Thymus (tissue), 14 donors: ENCODE measurements at places on chromosomes 12 and 14. TPM values are rescaled to one million over a fixed set of nuclear protein-coding genes. Genes with fewer than 3 reads are reported as not detected.

PGF gene
- total RNA-seq, result 7.0 TPM

DNA sequence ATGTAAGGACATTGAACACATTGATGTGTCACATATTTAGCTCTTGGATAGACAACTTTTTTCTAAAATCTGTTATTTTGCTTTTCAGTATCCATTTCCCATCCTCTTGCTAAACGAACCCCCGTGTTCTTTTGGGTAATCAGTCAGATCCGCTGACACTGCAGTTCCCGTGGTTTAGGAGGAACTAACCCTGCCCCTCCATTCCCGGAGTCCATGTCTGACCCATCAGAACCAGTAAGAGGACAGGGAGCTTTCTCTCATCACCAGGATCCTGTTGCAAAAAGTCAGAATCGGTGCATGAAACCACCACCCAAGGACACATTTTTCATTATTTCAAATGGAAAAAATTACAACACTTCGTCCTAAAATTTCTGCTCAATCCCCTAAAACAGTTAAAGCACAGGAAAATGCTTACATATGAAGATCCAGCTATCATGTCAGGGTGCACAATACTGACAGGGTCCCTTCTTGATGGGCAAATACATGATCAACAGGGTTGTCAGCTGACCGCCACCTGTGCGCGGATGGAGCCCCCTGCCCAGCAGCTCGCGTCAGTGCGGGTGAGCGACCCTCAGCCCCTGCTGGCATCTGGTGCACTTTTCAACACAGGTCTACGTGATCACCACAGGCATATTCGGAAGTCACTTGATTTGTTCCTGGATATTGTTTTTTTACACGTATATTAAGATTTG, 276.8 kb downstream of the ADGRD1 start:
- no peak overlapping the region for H3K4me3 ChIP-seq
- no peak overlapping the region for H3K27ac ChIP-seq
- no peaks in the 10 kb centered on the region for H3K36me3 ChIP-seq
- DNase-seq, result no peak
- H3K27me3 ChIP-seq, result no peaks in the 10 kb centered on the region
- H3K4me1 ChIP-seq, result no peaks in the 10 kb centered on the region

- no peak overlapping the region for H3K4me3 ChIP-seq
- H3K27me3 ChIP-seq, result no peaks in the 10 kb centered on the region
- no peaks in the 10 kb centered on the region for H3K4me1 ChIP-seq
- no peaks in the 10 kb centered on the region for H3K36me3 ChIP-seq
- no peak for DNase-seq
These were observed 28.9 kb downstream of the PNN start for GRCh38 chr14:39203659-39204606.

- H3K4me1 ChIP-seq, result peaks cover 31% of the 10 kb centered on the region
- H3K36me3 ChIP-seq, result no peaks in the 10 kb centered on the region
- H3K4me3 ChIP-seq, result no peak overlapping the region
- no peak overlapping the region for H3K27ac ChIP-seq
- H3K27me3 ChIP-seq, result no peaks in the 10 kb centered on the region
- no peak for DNase-seq
These were observed 858.2 kb downstream of the VRK1 start for GRCh38 chr14:97655169-97655948.

DNA sequence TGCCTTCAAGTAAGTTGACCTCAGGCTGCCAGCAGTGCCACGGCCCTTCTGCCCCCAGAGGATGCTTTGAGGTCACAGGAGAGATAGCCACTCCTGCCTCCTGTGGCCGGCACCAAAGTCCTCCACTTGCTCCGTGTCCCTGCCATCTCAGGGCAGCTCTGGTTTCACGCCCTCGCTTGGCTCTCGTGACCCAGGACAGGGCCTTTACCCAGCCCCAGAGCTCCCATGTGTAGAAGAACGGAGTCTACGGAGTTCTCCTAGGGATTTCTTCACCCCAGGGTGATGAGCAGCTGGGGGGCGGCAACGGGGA, 178.1 kb downstream of the ADGRD1 start:
- H3K36me3 ChIP-seq, result no peaks in the 10 kb centered on the region
- no peak for DNase-seq
- no peaks in the 10 kb centered on the region for H3K4me1 ChIP-seq
- no peaks in the 10 kb centered on the region for H3K27me3 ChIP-seq
- H3K4me3 ChIP-seq, result no peak overlapping the region

DNA sequence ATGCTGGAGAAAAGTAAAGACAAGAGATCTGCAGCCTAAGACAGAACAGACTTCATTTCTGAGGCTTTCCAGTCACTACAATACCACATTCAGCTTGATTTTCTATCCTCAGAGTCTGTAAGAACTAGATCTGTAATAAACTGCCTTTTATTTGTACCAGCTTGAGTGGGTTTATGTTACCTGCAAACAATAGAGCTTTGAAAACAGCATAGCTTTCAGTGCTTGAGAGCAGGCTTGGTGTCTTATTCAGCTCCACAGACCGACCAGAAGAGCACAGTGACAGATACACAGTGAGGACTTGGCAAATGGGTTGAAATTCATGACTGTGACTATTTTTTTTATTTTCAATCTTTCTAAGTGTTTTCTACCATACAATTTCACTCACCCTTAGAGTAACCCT, 207.8 kb upstream of the OTX2 start:
- no peaks in the 10 kb centered on the region for H3K36me3 ChIP-seq
- H3K4me1 ChIP-seq, result no peaks in the 10 kb centered on the region
- DNase-seq, result no peak

BDKRB1 gene
- 0.05 TPM for total RNA-seq

GRCh38 chr12:116432314-116432750, 126.8 kb upstream of the MAP1LC3B2 start:
- no peak overlapping the region for H3K27ac ChIP-seq
- H3K4me1 ChIP-seq, result peaks cover 3% of the 10 kb centered on the region
- no peak overlapping the region for H3K4me3 ChIP-seq
- H3K27me3 ChIP-seq, result no peaks in the 10 kb centered on the region
- DNase-seq, result no peak

- no peak overlapping the region for H3K4me3 ChIP-seq
- H3K36me3 ChIP-seq, result no peaks in the 10 kb centered on the region
- no peak overlapping the region for H3K27ac ChIP-seq
- H3K4me1 ChIP-seq, result no peaks in the 10 kb centered on the region
- no peaks in the 10 kb centered on the region for H3K27me3 ChIP-seq
These were observed 846.4 kb downstream of the C12orf50 start for GRCh38 chr12:87182696-87183233.

DNA sequence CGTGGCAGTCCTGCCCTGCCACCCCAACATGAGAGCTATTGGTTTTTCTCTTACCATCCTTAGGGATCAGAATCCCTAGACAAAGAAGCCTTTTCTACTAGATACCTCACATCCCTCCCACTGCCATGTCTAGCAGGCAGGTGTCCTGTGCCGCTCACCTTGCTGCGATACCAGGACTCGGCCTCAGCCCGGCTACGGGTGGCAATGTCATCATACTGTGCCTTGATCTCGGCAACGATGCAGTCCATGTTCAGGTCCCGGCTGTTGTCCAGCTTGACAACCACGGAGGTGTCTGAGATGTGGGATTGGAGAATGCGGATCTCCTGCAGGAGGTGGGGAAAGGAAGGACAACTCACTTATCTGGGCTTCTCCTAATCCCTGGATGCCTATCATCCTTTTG, 4.5 kb downstream of the KRT83 start:
- H3K27ac ChIP-seq, result no peak overlapping the region
- H3K4me3 ChIP-seq, result no peak overlapping the region
- H3K4me1 ChIP-seq, result no peaks in the 10 kb centered on the region
- no peaks in the 10 kb centered on the region for H3K36me3 ChIP-seq

DNA sequence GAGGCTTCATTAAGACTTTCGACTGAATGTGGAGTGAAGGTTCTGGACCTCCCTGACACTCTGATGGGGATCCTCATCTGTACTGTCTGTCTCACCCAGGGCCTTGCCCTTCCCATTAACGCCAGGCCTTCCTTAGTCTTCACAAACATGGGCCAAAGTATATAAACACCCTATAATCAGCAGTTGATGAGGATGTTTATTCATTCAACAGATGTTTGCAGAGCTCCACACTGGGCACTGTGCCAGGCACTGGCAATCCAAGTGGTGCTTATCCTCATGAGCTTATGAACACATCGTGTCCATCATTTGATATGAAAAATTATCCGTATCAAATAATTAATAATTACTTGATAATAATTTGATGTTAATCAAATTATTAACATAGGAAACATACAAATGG, 454.4 kb downstream of the FUT8 start:
- H3K36me3 ChIP-seq, result no peaks in the 10 kb centered on the region
- no peak for DNase-seq
- no peaks in the 10 kb centered on the region for H3K27me3 ChIP-seq
- H3K27ac ChIP-seq, result no peak overlapping the region

TMEM132D gene
- total RNA-seq, result not detected

PRORP gene
- 42.1 TPM for total RNA-seq

LTBP2 gene
- 2.6 TPM for total RNA-seq

GNB3 gene
- total RNA-seq, result 0.14 TPM

- no peaks in the 10 kb centered on the region for H3K36me3 ChIP-seq
- H3K27me3 ChIP-seq, result no peaks in the 10 kb centered on the region
- no peak overlapping the region for H3K4me3 ChIP-seq
- DNase-seq, result no peak
- H3K27ac ChIP-seq, result no peak overlapping the region
- H3K4me1 ChIP-seq, result no peaks in the 10 kb centered on the region
These were observed 46.9 kb downstream of the ATXN7L3B start for GRCh38 chr12:74584483-74585062.

SLC5A8 gene
- 0.33 TPM for total RNA-seq

FAM90A1 gene
- 0.24 TPM for total RNA-seq

- no peaks in the 10 kb centered on the region for H3K36me3 ChIP-seq
- DNase-seq, result no peak
- H3K4me1 ChIP-seq, result peaks cover 10% of the 10 kb centered on the region
- no peak overlapping the region for H3K27ac ChIP-seq
- H3K27me3 ChIP-seq, result no peaks in the 10 kb centered on the region
These were observed 191.9 kb upstream of the PWP1 start for GRCh38 chr12:107493666-107494065.

IFNG-AS1 gene
- total RNA-seq, result 1.3 TPM

- no peaks in the 10 kb centered on the region for H3K27me3 ChIP-seq
- no peak overlapping the region for H3K27ac ChIP-seq
- H3K36me3 ChIP-seq, result no peaks in the 10 kb centered on the region
These were observed 322.9 kb downstream of the KCNH5 start for GRCh38 chr14:62722406-62722805.

CACNA2D4 gene
- total RNA-seq, result 5.1 TPM

- peak; percentile 70 for DNase-seq
- H3K27ac ChIP-seq, result peak overlapping the region; percentile 99
- H3K4me1 ChIP-seq, result peaks cover 76% of the 10 kb centered on the region
- H3K4me3 ChIP-seq, result no peak overlapping the region
- peaks cover 69% of the 10 kb centered on the region for H3K36me3 ChIP-seq
These were observed 9.0 kb downstream of the ARHGDIB start for GRCh38 chr12:14952299-14952921.

GALNT4 gene
- total RNA-seq, result 1.3 TPM

TTC8 gene
- 5.9 TPM for total RNA-seq

DNA sequence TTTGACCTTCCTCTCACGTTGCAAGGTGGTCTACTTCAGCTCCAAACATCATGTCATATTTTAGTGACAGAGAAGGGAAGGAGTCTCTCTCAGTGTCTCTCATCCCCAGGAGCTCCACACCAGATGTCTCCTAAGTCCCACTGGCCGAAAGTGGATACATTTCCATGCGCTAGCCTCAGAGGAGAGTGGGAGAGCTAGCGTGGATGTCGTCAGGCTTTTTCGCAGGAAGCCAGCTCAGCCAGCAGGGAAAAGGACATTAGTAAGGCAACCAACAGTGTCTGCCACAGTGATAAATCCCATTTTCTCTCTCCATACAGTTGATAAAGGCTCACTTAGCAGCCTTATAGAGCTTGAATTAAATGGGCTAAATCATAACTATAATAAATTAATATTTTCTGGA, 155.7 kb downstream of the PELI2 start:
- no peak for DNase-seq
- H3K27me3 ChIP-seq, result no peaks in the 10 kb centered on the region
- H3K4me3 ChIP-seq, result no peak overlapping the region
- H3K36me3 ChIP-seq, result no peaks in the 10 kb centered on the region
- H3K27ac ChIP-seq, result no peak overlapping the region

DNA sequence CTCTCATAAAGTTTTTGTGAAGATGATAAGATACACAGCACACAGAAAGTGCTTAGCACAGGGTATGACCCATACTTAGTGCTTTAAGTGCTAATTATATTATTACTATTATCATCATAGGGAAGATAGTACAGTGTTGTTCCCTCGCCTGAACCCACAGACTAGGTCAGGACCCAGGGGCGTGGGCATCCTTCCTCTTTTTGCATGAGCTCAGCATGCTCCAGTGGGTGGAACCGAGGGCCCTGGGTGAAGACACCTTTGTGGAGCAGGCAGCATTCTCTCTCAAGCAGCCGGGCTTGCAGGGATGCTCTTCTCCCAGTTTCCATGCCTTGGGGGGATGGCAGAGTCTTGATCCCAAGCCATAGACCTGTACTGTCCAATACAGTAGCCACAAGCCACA, 34.8 kb downstream of the CRACR2A start:
- H3K4me1 ChIP-seq, result peaks cover 7% of the 10 kb centered on the region
- H3K4me3 ChIP-seq, result no peak overlapping the region
- no peak for DNase-seq
- H3K36me3 ChIP-seq, result peaks cover 16% of the 10 kb centered on the region

DNA sequence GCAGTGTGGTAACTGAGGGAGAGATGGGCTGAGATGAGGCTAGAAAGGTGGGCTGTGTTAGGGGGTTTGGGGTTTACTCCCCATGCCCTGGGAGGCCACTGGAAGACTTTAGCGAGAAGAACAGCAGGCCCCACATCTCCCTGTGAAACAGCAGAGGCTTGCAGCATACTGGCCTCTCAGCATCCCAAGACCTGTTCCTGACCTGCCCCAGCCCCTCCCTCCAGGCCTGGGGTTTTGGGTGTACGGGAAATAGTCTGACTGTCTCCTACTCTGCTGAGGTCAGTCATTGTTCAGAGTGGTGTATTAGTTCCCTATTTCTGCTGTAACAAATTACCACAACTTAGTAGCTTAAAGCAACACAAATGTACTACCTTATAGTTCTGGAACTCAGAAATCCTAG, 103.5 kb upstream of the HIF1A start:
- no peaks in the 10 kb centered on the region for H3K36me3 ChIP-seq
- no peak overlapping the region for H3K27ac ChIP-seq
- H3K4me1 ChIP-seq, result peaks cover 19% of the 10 kb centered on the region
- DNase-seq, result no peak
- H3K27me3 ChIP-seq, result no peaks in the 10 kb centered on the region

PRH2 gene
- total RNA-seq, result 0.80 TPM

- no peaks in the 10 kb centered on the region for H3K27me3 ChIP-seq
- peaks cover 15% of the 10 kb centered on the region for H3K36me3 ChIP-seq
- peak overlapping the region; percentile 67 for H3K4me3 ChIP-seq
- H3K27ac ChIP-seq, result no peak overlapping the region
- no peak for DNase-seq
These were observed 620 bp downstream of the PGAM5 start for GRCh38 chr12:132711080-132711843.

GRCh38 chr12:114767906-114768722, 84.1 kb upstream of the TBX3 start:
- H3K27ac ChIP-seq, result no peak overlapping the region
- no peaks in the 10 kb centered on the region for H3K4me1 ChIP-seq
- H3K27me3 ChIP-seq, result no peaks in the 10 kb centered on the region
- no peak overlapping the region for H3K4me3 ChIP-seq
- no peak for DNase-seq
- H3K36me3 ChIP-seq, result no peaks in the 10 kb centered on the region

- no peaks in the 10 kb centered on the region for H3K36me3 ChIP-seq
- no peaks in the 10 kb centered on the region for H3K4me1 ChIP-seq
- no peak overlapping the region for H3K27ac ChIP-seq
These were observed 190.2 kb upstream of the SLC38A2 start for GRCh38 chr12:46562625-46563225.

GRCh38 chr12:105382771-105383622, 52.5 kb downstream of the C12orf75 start:
- no peak overlapping the region for H3K27ac ChIP-seq
- no peaks in the 10 kb centered on the region for H3K27me3 ChIP-seq
- H3K4me3 ChIP-seq, result no peak overlapping the region

GRCh38 chr14:61174441-61174891, 106.7 kb downstream of the TMEM30B start:
- no peak for DNase-seq
- H3K36me3 ChIP-seq, result no peaks in the 10 kb centered on the region
- no peak overlapping the region for H3K4me3 ChIP-seq
